Breast epithelium (tissue), 4 donors: ENCODE measurements at places on chromosomes 1 and 21. TPM values are rescaled to one million over a fixed set of nuclear protein-coding genes. Genes with fewer than 3 reads are reported as not detected.

GRCh38 chr1:184296466-184297243, 90.2 kb upstream of the C1orf21 start:
- peak; percentile 57 for DNase-seq

- DNase-seq, result no peak
Measured at GRCh38 chr1:19273106-19273843, 15.3 kb downstream of the AKR7A3 start.

GRCh38 chr1:67571901-67572593, 113.0 kb upstream of the GADD45A start:
- no peak for DNase-seq

DNA sequence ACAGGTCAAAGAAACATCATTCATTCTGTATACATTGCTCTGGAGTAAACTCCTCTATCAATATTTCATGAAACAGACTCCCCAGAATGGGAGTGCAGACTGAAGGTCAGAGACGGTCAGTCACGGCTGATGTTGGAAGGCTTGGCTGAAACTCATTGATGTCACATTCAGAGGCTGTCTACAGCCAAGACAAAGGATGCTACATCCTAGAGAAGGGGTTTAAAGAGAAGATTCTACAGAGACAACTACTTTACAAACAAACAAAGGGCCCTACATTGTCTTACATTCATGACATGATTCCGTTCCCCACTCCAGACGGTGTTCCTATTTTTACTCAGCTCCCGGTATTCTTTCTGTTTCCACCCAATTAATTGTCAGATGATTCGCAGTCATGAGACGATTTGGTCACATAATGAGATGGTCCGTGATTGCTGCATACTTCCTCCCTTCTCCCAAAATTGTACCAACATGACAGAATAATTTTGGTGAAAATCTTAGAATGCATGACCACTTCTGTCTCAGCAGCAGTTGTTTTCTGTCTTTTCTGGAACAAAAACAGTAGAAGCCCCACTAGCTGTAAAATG, 73.8 kb upstream of the VAV3 start:
- no peak for DNase-seq

DNA sequence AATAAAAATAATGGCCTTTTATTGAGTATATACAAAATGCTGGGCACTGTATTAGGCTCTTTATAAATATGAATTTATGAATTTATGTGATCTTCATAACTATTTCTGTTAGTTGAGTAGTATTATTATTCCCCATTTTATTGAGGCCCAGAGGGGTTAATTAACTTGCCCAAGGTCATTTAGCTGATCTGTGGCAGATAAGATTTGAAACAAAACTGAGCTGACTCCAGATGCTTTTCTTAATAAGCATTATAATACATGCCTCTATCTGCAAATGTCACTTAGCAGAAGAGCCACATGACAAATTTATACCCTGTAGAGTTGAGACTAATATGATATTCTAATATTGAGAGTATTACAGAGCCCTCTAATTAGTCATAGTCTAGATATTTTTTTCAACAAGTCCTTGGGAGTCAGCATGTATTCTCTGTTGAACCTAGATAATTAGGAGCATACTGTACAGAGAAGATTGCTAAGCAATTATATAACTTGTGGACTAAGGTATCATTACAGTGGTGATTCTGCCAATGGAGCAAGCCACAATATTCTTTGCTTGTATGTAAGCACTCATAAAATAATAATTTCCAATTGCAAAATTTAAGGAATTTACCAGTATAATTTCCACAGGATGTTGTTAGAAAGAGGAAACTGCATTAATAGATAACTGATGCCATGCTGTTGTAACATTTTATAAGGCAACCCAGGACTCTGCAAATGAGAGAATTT, 112.0 kb downstream of the LRRC40 start:
- DNase-seq, result no peak

- DNase-seq, result no peak
Measured at GRCh38 chr1:208077232-208078075, 166.5 kb upstream of the CD34 start.

GRCh38 chr1:157110686-157111085, 11.1 kb upstream of the ETV3L start:
- DNase-seq, result no peak

- DNase-seq, result no peak
Measured at GRCh38 chr21:35504951-35505466, 455.9 kb upstream of the RUNX1 start.

DNA sequence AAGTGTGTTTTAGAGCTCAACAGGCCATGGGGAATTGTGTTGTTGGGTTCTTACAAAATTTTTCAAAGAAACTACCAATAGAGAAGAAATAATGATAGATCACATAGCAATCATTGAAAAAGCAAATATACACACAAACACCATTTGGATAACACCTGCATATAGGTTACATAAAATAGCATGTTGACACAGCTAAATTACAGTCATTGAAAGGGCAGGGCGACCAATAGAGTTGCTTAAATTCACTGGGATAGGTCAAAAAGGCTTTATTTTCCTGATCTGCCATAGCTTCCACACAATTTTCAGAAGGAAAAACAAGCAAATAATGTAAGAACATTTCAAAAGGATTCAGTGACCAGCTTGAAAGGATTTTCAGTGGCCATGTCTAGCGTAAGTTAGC, 57.9 kb upstream of the FGGY start:
- no peak for DNase-seq

DNA sequence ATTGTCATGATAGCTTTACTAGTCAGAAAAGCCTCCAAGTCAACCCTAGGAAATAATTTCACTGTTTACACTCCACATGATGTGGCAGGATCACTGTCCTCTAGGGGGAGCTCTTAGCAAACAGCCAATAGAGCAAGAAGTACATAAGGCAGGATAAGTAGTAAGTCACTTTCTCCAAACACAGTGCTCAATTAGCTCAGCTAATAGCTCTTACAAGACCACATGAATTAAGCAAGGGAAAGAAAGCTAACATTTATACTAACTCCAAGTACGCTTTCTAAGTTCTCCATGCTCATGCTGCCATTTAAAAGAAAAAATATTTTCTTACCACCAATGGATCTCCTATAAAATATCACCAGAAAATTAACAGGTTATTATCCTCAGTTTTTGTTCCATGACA, 66.9 kb upstream of the LRIF1 start:
- DNase-seq, result no peak

DNA sequence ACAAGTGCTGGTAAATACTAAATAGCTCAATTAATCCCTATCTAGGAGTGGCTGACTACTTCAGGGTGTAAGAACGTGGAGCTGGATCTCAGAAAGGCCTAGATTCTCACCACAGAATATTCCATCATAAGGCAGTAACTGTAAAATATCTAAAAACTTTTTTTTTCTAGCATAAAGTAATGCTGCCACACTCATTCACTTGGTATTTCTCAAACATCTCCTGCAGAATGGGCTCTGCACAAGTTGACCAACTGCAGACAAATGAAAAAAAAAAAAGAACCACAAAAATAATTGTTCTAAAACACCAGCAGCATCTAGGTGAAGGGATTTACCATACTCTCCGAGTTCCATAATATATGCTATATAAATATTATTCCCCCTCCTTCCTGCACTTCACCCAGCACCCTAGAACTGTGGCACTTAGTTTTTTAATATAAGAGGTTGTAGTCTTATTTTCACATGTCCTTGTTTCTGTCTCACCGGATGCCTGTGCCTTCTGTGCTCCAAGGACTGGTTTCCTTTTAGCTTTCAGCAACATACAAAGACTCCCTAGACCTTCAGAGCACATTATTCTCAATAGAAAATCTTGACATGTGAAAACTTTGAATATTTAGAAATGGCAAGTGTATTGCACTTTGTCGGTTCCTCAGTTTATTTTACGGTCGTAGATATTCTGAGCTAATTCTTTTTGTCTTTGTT, 8.9 kb downstream of the VSIG8 start:
- no peak for DNase-seq

DNA sequence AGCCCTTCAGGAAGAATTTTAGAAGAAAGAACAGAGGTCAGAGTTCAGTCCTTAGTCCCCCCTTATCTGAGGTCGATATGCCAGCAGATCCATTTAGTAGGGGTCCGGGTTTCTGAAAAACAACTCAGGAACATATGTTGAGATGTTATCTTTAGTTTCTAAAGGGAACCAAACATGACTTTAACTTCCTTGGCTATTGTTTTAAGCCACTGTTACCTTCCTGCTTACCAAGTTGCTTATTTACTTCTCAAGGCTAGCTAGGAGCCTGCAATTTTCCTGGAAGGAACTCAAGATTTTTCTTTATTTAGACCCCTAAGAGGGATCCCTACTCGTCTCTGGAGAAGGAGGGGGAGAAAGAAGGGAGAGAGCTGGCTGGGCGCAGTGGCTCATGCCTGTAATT, 54.3 kb downstream of the KCNC4 start:
- DNase-seq, result no peak

- no peak for DNase-seq
Measured at GRCh38 chr1:18734461-18735223, 104.0 kb downstream of the PAX7 start.

DNA sequence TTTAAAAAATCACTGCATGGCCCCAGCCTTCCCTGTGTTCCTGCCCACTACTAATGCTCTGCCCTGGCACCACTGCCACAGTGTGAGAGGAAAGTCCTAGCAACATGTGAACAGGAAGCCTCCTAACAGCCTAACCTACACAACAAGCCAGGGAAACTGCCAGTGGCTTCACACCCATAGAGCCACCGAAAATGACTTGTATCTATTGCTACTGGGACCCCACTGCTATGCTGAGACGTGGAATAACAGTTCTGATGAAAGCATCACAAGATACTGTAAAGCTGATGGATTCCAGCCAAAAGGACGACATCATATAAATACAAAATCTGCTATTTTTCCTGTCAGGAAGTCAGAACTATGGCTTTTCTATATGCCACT, 74.9 kb downstream of the JAK1 start:
- DNase-seq, result no peak

DNA sequence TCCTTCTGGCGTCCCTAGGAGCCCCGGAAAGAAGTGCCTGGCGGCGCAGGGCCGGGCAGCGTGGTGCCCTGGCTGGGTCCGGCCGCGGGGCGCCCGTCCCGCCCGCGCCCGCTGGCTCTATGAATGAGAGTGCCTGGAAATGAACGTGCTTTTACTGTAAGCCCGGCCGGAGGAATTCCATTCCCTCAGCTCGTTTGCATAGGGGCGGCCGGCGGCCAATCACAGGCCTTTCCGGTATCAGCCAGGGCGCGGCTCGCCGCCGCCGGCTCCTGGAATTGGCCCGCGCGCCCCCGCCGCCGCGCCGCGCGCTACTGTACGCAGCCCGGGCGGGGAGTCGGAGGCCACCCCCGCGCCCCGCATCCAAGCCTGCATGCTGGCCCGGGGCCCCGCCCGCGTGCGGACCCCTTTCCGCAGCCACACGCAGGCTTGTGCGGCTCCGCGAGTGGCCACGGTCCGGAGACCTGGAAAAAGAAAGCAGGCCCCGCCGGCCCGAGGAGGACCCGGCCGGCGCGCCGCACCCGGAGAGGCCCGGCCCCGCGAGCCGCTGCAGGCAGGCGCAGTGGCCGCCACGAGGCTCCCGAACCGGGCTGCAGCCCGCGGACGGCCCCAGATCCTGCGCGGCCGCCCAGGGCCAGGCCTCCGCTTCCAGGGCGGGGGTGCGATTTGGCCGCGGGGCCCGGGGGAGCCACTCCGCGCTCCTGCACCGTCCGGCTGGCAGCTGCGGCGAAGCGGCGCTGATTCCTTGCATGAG, 160.4 kb downstream of the RUNX1 start:
- DNase-seq, result peak; percentile 92

GRCh38 chr1:203684094-203684493, 57.5 kb downstream of the ATP2B4 start:
- DNase-seq, result no peak

THEM5 gene
- total RNA-seq, result not detected

CYYR1 gene
- 15.1 TPM for total RNA-seq

OR14C36 gene
- total RNA-seq, result not detected

TRIM46 gene
- total RNA-seq, result 0.98 TPM

ECM1 gene
- total RNA-seq, result 4.0 TPM

AMY2B gene
- 54.1 TPM for total RNA-seq

PAX7 gene
- total RNA-seq, result not detected

CD34 gene
- 15.7 TPM for total RNA-seq

ZNF124 gene
- total RNA-seq, result 16.8 TPM
